Fibroblast of lung (primary cell): ENCODE measurements at places on chromosomes 3 and 15.

GRCh38 chr3:98994128-98994762 is 92.8 kb upstream of the DCBLD2 start:
- DNase-seq: peak; percentile 67

- no peak for DNase-seq
Observed at GRCh38 chr15:26676115-26676514, 96.8 kb downstream of the GABRB3 start.

GRCh38 chr3:8499181-8499611 is 2.4 kb upstream of the LMCD1 start:
- DNase-seq: peak; percentile 86

GRCh38 chr3:49882166-49882565 is 12.5 kb upstream of the CAMKV start:
- no peak for DNase-seq

DNA sequence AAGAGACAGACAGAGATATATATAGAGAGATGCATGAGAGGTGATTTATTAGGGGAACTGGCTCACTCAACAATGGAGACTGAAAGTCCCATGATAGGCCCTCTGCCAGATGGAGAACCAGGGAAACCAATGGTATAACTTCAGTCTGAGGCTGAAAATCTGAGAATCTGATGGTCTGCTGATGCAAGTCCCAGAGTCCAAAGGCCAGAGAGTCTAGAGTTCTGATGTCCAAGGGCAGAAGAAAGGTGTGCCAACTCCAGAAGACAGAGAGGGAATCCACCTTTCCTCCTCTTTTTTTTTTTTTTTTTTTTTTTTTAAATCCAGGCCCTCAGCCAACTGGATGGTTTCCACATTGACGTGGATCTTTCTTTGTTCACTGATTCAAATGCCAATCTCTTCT is 197.9 kb upstream of the MEIS2 start:
- no peak for DNase-seq
